Naive thymus-derived CD8-positive, alpha-beta T cell (primary cell): ENCODE measurements at places on chromosomes 12 and 14.

- peaks cover 37% of the 10 kb centered on the region for H3K27me3 ChIP-seq
- H3K4me3 ChIP-seq = no peak overlapping the region
- H3K4me1 ChIP-seq = peaks cover 3% of the 10 kb centered on the region
- H3K36me3 ChIP-seq = no peaks in the 10 kb centered on the region
These were observed 38.2 kb upstream of the OAS1 start for GRCh38 chr12:112868459-112869041.

- H3K4me1 ChIP-seq = peaks cover 18% of the 10 kb centered on the region
- H3K27ac ChIP-seq = peak overlapping the region; percentile 99
- peak overlapping the region; percentile 82 for H3K4me3 ChIP-seq
- peak; percentile 93 for DNase-seq
These were observed 286.9 kb downstream of the ERC1 start for GRCh38 chr12:1277905-1278304.

GRCh38 chr12:118166946-118167345, 31.0 kb downstream of the PEBP1 start:
- no peak overlapping the region for H3K4me3 ChIP-seq
- no peaks in the 10 kb centered on the region for H3K27me3 ChIP-seq
- H3K36me3 ChIP-seq = peaks cover 20% of the 10 kb centered on the region
- no peak for DNase-seq
- H3K4me1 ChIP-seq = peaks cover 11% of the 10 kb centered on the region
- H3K27ac ChIP-seq = no peak overlapping the region

DNA sequence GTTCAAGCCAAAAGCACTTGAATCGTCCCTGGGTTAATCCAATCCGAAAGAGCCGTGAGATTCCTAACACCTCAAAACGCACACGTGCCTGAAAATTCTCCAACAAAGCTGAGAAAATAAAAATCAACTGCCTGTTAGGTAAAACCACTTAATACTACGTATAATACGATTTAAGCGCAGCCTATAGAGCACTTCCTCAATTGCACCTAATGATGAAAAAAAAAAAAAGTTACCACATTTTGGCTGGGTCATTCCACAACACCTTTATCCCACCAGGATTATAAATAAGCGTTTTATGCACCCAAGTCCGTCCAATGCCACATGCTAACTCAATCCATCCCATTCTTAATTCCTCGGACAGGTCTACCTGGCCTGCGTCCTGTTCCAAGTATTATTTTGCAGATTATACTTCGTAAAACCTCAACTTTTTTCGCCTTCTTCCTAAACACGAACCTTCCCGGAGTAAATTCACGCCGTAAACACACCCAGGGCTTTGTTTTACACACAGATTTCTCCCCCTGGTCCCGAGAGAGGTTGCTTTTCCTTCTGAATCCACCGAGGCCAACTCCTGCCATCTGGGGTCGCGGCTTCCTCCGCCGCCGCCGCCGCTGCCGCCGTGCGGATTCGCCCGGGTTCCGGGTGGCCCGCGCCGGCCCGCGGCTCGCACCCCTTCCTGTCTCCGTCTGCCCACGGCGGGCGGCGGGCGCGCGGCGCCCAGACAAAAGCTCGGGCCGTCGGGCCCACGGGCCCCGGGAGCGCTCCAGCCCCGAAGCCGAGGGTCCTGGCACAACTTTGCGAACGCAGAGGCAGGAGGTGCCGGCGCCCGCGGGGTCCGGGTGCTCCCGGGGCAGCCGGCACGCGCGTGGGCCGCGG, 66.2 kb downstream of the RNF34 start:
- peak overlapping the region; percentile 91 for H3K4me3 ChIP-seq
- peak; percentile 48 for DNase-seq
- H3K27ac ChIP-seq = peak overlapping the region; percentile 89
- H3K27me3 ChIP-seq = no peaks in the 10 kb centered on the region
- H3K4me1 ChIP-seq = peaks cover 41% of the 10 kb centered on the region
- H3K36me3 ChIP-seq = no peaks in the 10 kb centered on the region

DNA sequence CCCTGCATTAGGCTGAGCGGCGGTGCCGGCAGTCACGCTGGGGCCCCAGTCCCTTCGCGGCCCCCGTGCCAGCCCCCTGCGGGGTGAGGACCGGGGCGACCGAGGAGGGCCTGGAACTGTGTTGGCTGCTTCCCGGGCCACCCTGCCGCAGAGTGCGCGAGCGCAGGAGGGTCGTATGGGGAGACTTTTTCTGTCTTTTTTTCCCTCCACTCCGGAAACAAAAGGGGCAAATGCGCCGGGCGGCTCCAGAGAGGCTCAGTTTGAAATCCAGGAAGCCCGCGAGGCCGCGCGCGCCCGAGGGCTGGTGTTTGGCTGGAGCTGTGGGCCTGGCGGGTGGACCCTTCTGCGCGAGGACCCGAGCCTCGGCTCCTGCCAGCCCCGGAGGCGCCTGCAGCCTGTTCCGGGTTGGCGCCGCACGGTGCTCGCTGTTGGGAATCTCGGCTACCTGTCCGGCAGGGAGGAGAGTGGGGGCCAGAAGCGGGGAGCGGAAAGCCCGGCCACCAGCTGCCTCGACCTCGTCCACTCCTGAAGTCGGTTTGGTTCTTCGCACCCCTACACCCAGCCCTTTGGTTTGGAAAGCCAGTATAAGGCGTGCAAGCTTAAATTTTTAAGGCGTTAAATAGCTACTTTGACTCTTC, 638 bp downstream of the PLEKHG3 start:
- peaks cover 44% of the 10 kb centered on the region for H3K4me1 ChIP-seq
- H3K27me3 ChIP-seq = peaks cover 50% of the 10 kb centered on the region
- peak overlapping the region; percentile 62 for H3K4me3 ChIP-seq
- no peak for DNase-seq

DNA sequence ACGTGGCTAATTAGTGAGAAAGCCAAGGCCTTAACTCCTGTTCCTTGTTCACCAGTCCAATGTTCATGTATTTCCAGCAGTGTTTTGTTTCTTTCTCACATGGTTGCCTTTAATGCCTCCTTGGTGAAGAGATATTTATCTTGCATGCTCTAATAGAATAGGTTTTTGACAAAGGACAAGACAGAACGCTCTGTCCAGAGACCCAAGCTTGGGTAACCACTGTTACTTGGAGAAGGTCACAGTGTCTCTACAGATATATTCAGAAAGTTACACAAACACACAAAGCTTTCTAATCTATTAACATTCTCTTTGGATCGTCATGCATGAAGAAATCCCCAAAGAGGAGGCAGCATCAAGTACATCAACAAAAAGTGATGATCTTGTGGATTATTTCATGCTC, 33.1 kb downstream of the RERG start:
- no peaks in the 10 kb centered on the region for H3K4me1 ChIP-seq
- H3K36me3 ChIP-seq = no peaks in the 10 kb centered on the region
- no peak overlapping the region for H3K27ac ChIP-seq
- DNase-seq = no peak
- H3K27me3 ChIP-seq = peaks cover 13% of the 10 kb centered on the region

- H3K4me1 ChIP-seq = no peaks in the 10 kb centered on the region
- no peak for DNase-seq
- H3K4me3 ChIP-seq = no peak overlapping the region
- no peak overlapping the region for H3K27ac ChIP-seq
- peaks cover 1% of the 10 kb centered on the region for H3K27me3 ChIP-seq
These were observed 75.2 kb downstream of the PRIMA1 start for GRCh38 chr14:93712838-93713724.
